MG63 (cell line): ENCODE measurements at places on chromosomes 1 and 21. TPM values are rescaled to one million over a fixed set of nuclear protein-coding genes. Genes with fewer than 3 reads are reported as not detected.

Gene TNFRSF9
- not detected in 2 replicates for total RNA-seq

Gene GPR52
- total RNA-seq, result not detected in 2 replicates

Gene SPATA6
- total RNA-seq, result 0.15 and 0.46 TPM in 2 replicates

Gene LGR6
- total RNA-seq, result not detected in 2 replicates

DNA sequence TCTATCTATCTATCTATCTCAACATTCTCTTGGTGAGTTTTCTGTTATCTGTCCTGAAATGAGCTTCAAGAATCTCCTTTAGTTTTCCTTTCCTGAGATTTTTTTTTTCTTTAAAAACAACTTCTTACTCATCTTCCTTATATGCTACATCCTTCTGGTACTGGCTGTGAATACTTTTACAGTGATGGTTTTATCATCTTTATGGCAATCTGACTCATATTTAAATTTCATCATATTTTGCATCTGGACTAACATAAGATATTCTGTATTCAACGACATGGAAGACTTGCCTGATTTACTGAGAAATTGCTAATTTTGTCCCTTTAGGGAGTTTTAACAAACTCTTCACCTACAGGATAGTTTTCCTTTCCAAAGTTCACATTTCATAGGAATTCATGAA is 33.0 kb downstream of the PDE4B start:
- DNase-seq, result no peak

DNA sequence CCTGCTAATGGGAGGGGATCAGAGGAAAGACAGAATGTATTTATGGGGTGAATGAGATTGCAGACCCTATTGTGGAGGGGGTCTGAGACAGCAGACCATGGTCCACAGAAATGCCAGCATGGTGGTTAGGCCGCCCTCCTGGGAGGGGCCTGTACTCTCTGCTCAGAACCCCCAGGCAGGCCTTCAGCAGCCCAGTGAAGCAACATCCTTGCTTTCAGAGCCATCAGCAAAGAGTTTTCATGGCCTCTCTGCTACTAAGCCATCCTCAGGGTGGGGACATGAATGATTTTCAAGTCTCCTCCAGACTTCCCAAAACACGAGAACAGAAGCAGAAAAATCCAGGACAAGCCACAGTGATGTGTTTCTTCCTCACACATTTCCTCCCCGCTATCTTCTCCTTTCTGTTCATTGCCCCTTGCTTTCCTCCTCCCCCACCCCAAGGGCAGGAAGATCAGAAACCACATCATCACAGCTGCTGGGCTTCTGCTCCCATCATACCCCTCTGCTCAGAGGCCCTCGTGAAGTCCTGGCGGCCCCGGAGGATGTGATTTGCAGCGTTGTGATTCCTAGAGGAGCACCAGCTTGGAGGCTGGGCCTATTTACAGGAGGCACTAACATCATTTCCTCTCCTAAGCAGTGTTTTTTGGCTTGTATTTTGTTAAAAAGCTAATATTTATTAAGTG is 48.0 kb downstream of the ABCA4 start:
- DNase-seq, result no peak
